ENCODE measurements at places on chromosomes 2 and 18.

GRCh38 chr2:50955081-50955480, 76.9 kb downstream of the NRXN1 start:
- DNase-seq = no peak

DNA sequence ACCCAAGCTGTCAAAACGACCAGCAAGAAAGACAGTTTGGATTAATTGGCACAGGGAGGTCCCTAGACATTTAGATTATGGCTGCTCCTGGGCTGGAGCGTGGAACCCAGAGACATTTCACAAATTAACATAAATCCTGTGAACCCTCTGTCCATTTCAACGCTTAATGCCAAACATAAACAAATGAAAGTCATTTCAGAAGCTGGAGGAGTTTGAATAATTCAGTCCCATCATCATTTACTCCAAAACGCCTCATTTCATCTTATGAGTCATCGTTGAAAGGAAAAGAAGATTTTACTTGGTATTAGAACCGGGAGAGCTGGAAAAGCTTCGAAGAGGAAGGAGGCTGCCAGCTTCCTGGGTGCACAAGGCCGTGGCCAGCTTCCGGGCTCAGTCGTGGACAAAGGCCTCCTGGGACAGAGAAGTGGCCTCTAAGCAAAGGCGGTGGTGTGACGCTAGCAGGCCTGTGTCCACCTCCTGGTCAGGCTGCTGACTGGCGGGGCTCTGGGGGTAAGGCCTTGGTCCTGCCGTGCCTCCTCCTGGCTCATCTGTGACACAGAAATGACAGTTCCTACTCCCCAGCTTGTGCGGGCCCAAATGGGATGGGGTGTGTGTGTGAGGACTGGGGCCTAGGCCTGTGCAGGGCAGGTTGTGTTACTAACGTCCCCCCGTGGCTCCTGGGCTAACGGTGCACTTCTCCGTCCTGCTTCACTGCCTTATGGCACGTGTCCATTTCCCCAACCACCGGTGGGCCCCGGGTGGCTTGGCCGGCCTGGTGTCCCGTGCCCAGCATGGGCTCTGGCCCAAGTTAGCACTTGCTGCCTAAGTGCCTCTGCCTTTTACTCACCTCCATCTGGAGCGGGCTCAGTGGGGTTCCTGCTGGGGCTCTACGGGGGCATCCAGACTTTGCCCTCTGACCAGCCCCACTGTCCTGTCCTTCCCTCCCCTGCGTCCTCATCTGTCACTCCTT, 71.6 kb downstream of the RRM2 start:
- no peak for DNase-seq

DNA sequence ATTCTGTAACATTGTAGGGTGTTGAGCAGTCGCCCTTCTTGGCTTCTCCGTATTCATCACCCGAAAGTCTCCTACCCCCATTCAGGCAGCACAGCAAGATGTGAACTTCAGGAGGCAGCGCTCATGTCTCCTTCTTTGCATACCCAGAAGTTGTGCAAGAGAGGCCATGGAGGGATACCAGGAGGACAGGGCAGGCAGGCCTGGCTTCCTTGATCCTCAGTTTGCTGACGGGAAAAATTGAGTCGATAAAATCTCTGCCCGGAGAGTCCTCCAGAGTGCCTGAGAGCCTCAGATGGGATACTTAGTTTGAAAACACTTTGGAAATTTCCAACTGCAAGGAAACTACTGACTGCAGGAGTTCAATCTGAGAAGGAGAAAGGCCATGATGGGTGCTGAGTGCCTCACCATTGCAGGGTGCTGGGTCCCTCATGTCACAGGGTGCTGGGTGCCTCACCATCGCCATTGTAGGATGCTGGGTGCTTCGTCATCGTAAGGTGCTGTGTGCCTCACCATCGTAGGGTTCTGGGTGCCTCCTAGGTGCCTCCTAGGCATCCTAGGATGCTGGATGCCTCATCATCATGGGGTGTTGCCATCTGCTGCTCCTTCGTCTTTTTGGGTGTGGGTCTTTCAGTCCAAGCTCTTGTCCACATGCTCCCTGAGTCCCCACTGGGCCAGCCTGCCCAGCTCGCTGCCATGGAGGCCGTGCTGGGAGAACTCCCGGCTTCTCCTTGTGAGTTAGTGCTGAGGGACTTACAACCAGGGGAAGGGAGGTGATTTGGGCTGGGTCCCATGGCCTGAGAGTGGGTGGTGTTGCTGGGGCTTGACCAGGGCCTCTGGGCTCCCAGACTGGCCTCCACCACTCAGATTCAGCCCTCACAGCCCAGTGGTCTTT, 162.4 kb downstream of the DDX1 start:
- peak; percentile 43 for DNase-seq

DNA sequence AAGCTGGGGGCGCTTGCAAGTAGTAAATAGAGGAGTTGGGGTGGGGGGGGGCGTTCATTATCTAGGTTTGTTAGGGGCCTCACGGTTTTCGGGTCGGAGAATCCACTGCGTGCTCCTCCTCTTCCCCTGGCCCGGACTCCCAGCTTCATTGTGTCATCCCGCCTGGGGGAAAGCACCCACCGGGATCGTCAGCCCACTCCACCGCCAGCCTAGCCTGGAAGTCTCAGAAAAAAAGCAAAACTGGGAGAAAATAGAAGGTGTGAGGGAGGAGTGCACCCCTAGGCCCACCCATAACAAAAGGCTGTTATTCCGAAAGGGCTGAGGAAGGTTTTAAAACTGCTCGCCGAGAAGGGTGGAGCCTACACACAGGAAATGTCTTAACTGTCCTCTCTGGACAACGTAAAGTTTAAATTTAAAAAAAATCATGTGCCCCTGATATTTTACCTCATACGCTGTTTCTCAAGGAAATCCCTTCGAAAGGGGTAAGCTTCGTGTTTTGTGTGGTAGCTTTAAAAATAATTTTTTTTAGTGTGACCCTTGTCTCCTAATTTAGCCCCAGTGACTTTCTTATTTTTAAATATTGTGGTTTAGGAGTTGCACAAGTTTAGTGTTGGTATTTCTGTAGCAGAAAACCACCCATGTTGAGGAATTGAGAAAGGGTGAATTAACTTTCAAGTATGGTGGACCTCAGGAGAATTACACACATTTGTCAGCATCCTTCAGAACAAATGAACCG, 104.2 kb downstream of the SPTBN1 start:
- DNase-seq = peak; percentile 83

GRCh38 chr18:11496526-11497172, 112.7 kb upstream of the SLC35G4 start:
- no peak for DNase-seq

DNA sequence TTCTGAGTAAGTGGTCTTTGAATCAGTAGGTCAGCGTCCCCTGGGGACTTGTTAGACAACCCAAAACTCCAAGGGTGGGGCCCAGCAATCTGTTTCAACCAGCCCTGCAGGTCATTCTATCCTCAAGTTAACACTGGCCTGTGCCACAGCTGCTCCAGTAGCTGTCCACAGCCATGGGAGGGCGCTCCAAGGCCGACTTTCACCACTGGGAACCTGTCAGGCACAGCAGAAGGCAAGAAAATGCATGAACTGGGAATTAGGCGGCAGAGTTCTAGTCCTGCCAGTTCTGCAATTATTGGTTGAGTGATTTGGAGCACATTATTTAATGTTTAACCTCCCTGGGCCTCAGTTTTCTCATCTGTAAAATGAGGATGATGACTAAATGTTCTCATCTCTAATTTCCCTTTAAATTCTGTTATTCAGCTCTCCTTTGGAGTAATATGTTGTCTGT, 17.4 kb upstream of the MRPL33 start:
- no peak for DNase-seq

GRCh38 chr2:82198809-82199492, 1894.4 kb upstream of the LRRTM1 start:
- no peak for DNase-seq

Measured in coronary artery (tissue), 2 donors.